ENCODE measurements at places on chromosomes 3 and 15.

DNA sequence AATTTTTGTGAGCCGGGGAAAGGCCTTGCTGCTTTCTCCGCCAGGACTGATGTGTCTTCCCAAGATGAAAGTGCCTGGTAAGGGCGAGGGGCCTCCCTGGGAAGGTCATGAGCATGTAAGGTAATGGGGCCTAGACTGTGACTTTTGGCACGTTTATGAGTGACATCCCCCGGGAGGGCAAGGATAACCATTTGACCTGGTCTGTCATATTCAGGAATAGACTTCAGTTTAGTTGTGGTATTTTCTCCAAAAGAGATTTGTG is 631 bp upstream of the CNBP start:
- DNase-seq, result no peak

- no peak for DNase-seq
Observed at GRCh38 chr15:39593071-39593655, 12.3 kb downstream of the THBS1 start.

DNA sequence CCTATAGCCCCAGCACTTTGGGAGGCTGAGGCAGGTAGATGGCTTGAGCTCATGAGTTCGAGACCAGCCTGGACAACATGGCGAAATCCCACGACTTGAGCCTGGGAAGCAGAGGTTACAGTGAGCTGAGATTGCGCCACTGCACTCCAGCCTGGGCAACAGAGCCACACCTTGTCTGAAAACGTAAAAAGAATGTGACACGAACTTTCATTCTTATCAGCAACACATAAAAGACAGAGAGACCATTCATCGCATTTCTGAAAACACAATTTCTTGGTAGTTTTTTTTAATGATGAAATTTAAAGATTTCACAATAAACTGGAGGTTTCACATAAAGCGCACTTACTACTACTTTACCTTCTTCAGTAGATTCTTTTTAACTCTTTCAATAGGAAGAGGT is 18.4 kb downstream of the HLTF start:
- no peak for DNase-seq

GRCh38 chr3:127590282-127590592 is 296 bp downstream of the TPRA1 start:
- no peak for DNase-seq

DNA sequence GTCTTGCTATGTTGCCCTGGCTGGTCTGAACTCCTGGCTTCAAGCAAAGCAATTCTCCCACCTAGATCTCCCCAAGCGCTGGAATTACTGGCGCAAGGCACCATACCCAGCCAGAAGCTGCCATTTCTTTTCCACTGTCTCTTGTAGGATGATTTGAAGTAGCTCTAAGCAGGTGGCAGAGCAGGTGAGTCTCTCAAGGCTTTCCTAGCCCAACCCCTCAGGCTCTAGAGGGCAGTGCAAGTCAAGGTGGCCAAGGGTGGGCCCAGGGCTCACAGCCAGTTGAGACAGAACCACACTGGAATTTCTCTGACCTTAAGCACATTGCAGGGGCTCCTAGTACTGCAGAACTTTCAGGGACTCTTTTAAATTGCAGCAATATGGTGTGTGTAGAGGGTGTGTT is 15.6 kb upstream of the DAG1 start:
- no peak for DNase-seq

- no peak for DNase-seq
Observed at GRCh38 chr15:71278989-71279756, 163.9 kb downstream of the THSD4 start.

DNA sequence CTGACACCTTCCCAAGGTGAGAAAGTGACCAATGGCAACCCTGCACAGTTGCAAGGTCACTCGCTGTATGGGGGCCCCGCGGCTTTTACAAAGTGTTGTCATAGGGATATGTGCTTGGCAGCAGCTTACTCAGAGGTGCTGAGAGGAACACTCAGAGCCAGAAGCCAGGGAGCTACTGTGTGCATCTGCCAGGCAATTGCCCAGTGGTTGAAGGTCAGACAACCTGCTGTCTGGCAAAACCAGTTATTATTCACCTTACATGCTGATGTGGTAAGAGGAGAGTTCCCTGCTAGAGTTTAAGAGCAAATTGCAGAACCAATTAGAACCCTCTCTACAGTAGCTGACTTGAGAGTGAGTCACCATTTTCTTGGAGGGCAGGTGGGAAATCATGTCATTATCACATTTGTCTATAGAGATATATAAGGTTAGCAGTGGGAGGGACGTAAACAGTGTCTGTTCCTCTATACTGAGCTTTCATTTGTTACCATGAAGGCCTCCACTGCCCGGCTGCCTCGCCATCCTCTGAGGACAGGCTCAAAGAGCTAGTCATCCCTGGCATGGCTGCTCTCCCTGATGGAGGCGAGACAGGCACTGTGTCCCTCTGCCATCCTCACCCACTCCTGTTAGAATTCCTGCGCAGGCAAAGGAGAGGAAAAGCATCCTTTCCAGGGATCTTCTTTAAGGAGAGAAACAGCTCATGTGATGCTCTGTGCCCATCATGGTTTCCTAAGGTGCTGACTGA is 274.4 kb downstream of the PLCL2 start:
- no peak for DNase-seq

DNA sequence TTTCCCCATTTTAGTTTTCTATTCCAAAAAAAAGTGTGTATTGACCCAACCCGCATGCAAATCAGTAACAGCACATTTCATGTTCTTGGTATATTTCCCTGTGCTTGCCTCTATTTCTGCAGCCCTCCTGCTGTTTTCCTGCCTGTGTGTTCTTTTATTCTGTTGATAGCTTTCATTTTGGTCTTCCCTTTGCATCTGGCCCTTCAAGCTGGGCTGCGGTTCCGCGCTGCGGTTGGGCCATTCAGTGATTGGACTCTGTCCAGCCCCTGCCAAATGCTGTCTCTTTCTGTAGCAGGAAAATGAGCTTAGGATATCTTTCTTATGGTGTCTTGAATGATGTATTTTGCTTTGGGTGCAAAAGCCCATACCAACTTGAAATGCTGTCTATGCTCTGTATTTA is 49.9 kb downstream of the ZNF621 start:
- DNase-seq, result no peak

DNA sequence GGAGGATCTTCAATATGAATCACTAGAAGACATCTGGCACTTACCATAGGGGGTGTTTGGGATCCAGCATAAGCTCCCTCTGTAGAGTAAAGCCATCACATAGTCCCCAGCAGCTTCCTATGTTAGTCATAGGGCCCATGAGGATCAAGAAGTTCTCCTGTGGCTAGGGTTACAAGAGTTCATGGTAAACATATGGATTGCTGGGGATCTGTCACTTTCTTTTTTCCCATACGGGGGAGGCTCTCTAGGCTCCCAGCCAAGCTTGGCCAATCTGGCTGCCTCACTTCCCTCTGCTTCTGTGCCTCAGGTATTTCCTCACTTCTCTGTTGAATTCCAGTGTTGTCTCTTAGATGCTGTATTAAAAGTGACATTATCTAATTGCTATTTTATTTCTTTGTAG is 597.9 kb downstream of the PDCD6IP start:
- no peak for DNase-seq

DNA sequence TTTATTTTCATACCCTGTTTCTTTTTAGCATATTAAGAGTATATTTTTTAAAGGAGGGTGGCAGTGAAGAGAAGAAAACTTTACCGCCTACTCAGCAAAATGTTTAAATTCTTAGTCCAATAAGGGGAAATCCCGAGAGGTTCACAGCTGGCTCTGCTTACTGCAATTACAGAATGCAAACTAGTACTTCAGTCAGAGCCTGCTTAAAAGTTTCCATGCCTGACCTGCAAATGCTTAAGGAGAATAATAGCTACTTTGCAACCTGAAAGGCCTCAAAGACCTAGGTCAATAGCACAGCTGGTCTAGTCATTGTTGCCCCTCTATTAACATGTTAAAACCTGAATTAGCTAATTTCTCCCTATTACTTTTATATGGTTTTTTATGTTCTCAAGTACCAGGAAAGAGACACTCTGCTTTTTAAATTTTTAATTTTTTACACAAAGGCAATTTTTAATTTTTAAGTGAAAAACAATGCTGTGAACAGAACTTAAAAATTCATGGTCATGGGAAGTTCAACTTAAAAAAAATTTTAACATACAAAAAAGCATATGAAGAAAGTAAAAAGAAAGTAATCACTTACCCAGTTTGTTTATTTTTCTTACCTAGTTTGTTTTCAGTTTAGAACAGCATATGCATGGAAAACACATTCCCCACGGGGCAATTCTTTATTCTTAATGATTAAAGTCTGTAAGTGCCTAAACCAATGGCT is 79.2 kb downstream of the P3H2 start:
- no peak for DNase-seq

DNA sequence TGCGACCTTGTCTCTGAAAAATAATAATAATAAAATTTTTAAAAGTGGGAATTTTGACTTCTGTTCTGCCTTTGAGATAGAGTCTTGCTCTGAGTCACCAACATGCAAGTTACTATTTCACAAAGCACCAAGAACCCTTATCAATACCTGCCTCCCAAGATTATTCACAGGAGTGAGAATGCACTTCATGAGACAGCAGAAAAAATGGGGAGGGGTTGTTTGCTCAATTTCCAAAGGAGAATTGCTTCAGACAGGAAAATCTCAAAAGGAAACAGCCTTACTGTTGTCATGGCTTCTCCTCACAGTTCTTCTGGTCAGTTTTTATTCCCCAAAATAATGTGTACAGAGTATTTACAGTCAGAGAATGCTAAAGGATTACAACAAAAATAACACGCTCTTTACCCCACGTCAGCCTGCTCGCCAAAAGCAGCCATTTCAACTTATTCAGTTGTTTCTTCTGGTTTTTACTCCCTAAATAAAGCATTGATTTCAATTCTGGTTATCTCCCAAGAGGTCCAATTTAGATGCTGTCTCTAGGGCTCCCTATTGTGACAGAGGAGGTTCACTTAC is 89.0 kb downstream of the PPCDC start:
- no peak for DNase-seq

DNA sequence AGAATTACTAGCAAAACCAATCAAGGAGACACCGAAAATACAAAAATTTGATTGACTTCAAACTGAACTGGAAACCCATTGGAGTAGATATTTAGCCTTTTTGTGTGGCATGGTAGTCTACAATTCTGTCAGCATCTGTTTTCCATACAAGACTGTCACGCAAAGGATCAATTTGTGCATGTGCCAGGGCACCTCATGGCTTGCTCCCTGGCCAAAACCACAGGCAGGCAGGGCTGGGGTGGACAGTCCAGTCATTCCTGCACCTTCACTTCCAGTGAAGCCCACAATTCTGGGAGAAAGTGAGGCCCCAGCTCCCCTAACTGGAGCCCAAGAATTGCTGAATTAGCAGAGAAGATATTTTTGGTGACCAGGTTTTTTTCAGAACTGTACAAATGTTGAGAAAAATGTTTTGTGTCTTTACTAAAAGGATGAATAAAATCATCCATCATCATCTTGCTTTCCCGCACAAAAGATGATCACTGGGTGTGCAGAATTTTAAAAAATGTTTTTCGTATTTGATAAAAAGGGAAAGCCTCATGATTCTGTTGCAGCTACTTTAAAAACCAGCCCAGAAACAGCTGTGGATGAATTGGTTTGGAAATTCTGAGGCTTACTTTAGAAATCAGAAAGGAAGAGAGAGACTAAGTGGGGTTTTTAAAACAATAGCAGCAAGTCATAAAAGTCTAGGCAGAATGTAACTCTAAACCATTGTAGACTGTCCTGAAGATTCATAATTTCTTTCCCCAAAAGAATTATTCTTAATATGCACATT is 86.4 kb downstream of the PCCB start:
- no peak for DNase-seq

- DNase-seq, result no peak
Observed at GRCh38 chr3:32009957-32010356, 28.4 kb downstream of the ZNF860 start.

- no peak for DNase-seq
Observed at GRCh38 chr15:65937054-65937453, 67.8 kb downstream of the RAB11A start.

DNA sequence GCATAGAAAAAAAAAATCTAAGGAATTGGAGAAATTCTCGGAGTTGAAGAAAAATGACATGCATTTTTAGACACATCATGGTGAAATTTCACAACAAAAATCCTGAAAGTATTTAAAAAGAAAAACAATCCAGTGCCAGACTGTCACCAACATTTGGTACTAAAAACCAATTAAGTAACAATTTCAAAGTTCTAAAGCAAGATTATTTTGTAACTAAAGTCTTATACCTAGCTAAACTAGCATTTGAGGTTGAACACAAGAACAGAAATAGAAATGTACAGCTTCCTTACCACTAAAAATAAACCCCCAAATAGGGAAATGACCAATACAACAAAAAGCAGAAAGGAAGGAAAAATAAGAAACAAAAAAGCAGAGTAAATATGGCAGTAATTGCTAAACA is 11.9 kb downstream of the TOMM70 start:
- no peak for DNase-seq

DNA sequence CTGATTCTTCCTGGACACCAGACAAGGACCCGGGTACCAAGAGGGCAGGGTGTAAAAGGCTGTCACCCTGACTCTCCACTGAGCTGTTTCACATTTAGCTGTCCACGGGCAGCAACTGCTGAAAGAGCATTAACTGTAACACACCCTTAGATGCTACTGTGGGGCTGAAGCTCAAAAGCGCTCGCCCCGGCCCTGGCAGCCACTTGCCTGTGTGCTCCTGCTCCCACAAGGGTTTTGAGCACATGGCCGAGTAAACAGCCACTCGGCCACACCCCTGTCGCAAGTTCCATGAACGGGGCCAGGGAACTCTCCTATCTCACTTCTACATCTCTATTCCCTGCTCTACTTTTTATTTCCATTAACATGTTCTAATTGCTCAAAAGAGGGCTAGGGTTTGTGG is 421.7 kb downstream of the TUSC7 start:
- no peak for DNase-seq

DNA sequence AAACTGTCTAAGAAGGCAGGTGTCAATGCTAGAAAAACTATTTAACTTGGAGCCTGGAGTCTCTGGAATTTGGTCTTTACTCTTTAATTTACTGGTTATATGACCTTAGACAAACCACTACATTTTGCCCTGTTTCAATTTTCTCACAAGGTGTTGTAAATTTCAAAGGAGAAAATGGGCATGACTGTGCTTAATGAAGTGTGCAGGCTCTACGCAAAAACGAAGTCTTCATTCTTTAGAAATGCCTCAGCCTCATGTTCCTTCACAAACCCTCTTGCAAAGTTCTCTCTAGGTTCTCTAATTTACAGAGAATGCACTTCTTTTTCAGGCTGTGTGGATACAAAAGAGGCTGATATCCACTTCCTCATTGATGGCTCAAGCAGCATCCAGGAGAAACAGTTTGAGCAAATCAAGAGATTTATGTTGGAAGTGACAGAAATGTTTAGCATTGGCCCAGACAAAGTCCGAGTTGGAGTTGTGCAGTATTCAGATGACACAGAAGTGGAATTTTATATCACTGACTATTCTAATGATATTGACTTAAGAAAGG is 39.1 kb downstream of the COL6A5 start:
- DNase-seq, result no peak

- DNase-seq, result no peak
Observed at GRCh38 chr15:47506329-47507100, 210.8 kb upstream of the SEMA6D start.

DNA sequence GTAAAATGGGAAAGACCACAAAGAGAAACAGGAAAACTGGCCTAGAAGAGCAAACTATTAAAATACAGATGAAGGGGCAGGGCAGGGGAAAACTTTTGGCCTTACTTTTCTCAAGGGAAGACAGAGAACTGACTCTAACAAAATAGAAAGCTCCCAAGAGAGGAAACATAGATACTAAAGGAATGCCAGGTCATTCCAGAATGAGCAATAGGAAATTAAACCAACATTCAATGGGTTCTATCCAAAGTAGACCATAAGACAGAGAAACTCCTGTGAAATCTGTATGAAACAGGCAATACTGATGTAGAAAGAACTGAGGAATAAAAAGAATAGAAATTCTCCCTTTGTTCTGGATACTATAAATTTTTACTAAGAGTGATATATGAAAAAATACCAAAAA is 491.8 kb downstream of the MECOM start:
- DNase-seq, result no peak

GRCh38 chr3:171712171-171712938 is 97.9 kb downstream of the PLD1 start:
- DNase-seq, result no peak

Measured in stimulated activated CD4-positive, alpha-beta T cell treated with anti-CD3 and anti-CD28 coated beads, Interleukin-1b, Interleukin-23, amount 100 ng/mL, for 1 hour (primary cell).